T-cell (primary cell): ENCODE measurements at places on chromosomes 2 and 18. TPM values are rescaled to one million over a fixed set of nuclear protein-coding genes. Genes with fewer than 3 reads are reported as not detected.

- DNase-seq, result no peak
Observed at GRCh38 chr18:37253394-37254235, 312.0 kb downstream of the CELF4 start.

GRCh38 chr18:53380063-53380639 is 844.3 kb downstream of the MBD2 start:
- DNase-seq, result no peak

DNA sequence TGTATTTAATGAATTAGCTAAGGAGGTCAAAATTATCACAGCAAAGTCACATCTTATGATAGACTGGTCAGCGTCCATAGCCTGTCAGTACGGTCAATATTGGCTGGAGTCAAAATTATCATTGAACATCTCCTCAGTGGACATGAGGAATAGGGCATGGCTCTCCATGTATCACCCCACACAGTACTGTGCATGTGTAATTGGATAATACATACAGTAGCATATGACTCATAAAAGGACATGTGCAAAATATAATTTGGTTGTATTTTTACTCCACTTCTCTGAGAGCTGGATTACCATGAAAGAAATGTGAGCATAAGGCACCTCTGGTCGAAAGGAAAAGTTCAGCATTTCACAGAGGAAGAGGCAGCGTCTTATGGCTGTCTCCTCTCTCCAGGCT is 24.9 kb downstream of the ADD2 start:
- no peak for DNase-seq

The KRTCAP3 gene
- 19.7 TPM for total RNA-seq

The HRH4 gene
- 1.4 TPM for total RNA-seq

The DPP4 gene
- total RNA-seq, result 44.8 TPM
